Left lung (tissue), 14 donors: ENCODE measurements at places on chromosomes 5 and 9. TPM values are rescaled to one million over a fixed set of nuclear protein-coding genes. Genes with fewer than 3 reads are reported as not detected.

- no peak for DNase-seq
Observed at GRCh38 chr9:111298111-111298510, 31.9 kb downstream of the OR2K2 start.

- no peak for DNase-seq
Observed at GRCh38 chr9:34171753-34172535, 6.9 kb upstream of the UBAP1 start.

GRCh38 chr5:149749481-149750365 lies 19.6 kb downstream of the PPARGC1B start:
- DNase-seq: no peak

DNA sequence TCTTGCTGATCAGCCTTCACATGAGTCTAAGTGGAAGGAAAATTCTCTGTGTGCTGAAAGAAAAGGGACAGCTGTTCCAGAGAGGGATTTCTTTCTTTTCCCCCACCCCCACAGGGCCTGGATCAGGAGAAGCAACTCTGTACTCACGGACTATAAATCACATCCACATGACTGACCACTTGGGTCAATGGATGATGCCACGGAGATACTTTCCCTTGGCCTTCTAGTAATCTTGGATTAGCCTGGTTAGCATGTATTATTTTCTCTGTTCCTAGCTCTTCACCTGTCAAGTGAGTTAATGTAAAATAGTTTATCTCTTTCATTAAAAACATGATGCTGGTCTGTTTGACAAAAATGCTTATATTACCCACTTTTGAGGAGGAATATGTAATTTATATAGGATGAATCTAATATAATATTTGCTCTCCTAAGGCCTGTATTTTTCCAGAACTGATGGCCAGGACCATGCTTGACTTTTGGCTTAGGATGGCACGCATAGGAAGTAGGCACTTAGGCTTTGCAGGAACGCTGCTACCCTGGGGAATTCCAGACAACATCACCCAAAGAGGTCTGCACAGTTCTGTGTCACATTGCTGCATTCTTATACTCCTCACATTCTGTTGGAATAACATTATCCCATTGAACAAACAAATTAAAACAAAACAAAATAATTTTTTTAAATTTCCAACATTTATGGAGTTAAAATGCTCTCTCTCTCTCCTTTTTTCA lies 892.1 kb downstream of the TLE1 start:
- DNase-seq: peak; percentile 26

DNA sequence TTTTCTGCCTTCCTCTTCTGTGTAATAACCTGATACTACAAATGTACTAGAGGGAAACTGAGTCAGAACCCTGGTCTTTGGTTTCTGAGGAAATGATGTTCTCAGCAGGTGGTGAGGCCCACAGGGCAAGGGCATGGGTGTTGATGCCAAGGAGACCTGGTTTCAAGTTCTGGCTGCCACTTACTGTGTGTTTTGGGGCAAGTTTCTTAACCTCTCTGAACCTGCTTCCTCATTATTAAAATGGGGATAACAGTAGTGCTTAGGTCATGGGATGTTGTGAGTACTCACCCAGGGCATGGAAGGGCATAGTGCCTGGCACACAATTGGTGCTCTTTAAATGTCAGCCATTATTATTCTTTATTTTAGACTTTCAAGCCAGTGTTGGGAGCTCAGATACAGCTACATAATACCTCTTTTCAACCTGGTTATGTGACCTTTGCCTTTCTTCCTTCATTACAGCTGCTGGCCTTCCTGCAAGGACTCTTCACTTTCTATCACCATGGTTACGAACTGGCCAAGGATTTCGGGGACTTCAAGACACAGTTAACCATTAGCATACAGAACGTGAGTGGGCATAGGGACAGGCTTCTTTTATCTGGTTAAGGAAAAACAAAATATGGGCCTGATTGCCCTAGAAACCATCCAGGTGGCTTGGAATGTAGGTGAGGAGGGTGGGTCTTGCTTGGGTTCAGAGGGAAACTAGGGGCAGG lies 131.5 kb downstream of the ARHGAP26 start:
- no peak for DNase-seq

GRCh38 chr9:127926906-127927200 lies 3.7 kb downstream of the PIP5KL1 start:
- no peak for DNase-seq

GRCh38 chr9:104276709-104277245 lies 182.7 kb downstream of the SMC2 start:
- DNase-seq: no peak

GRCh38 chr5:168601972-168602371 lies 22.8 kb upstream of the PANK3 start:
- no peak for DNase-seq

DNA sequence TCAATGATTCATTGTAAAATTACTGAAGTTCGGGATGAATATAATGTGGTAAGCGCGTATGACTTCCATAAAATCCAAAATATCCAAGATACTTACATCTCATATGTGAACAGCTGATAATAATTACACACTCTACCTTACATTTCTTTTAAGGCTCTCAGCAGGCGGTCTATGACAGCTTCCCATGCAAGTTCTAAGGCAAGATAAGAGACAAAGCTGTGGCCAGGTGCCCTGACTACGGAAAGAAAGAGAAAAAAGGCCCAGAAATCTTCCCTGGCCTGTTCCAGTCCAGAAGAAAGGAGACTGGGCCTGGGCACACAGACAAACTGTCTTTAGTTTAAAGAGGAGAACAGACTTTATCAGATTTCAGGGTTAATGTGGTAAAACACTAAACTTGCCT lies 69.1 kb downstream of the ARSB start:
- DNase-seq: no peak

DNA sequence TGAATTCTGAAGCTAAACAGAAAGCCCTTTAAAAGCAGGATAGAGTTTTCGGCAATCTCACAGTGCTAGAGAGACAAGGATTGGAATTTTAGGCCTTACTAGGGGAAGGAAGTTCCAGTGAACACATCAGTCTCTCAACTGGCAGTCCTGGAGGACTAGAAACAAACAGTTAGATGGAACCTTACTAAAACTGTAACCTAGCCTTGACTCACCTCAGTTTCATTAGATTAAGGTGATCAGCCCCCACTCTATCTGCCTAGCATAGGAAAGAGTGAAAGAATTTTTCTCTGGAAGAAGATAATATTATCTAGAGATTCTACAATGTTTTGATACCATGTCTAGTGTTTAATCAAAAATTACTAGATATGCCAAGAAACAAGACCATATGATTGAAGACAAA lies 25.8 kb upstream of the SMIM23 start:
- no peak for DNase-seq

- peak; percentile 23 for DNase-seq
Observed at GRCh38 chr9:124440786-124441185, 9.5 kb upstream of the ADGRD2 start.

DNA sequence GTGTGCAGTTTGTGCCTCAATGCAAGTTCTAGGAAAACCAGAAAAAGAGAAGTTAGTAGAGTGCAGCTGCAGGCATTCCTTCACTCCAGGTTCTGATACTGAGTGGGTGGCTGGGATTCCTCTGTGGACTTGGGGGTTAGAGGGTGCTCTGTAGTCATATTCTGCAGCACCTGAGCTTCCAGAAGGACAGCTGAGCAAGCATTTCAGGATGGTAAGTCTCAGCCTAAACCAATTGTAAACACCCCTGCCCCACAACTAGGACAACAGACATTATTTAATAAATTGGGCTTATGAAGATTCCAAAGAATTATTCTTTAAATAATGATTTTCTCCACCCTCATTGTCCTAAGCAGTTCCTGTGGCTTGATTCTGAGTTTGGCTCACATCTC lies 9.1 kb downstream of the FAXDC2 start:
- no peak for DNase-seq

- no peak for DNase-seq
Observed at GRCh38 chr5:123037104-123037418, 536 bp upstream of the PPIC start.

DNA sequence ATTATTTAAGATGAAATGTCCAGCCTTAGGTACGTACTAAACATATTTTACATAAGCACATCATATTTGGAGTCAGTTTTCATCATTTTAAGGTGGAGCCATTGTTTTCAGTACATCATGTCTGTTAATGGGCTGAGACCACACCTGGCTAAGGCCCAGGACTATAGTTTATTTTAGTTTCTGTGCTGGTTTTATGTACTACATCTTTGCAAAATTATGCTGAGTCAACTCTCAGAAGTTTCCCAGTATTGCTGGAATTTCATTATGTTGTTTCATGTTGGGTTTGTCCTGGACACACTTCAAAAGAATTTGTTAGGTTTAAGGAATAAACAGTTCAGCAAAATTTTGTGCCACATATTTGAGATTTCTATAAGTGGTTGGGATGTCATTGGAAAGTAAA lies 171.2 kb downstream of the CCDC171 start:
- no peak for DNase-seq

- no peak for DNase-seq
Observed at GRCh38 chr9:22683700-22684075, 237.1 kb downstream of the DMRTA1 start.

DNA sequence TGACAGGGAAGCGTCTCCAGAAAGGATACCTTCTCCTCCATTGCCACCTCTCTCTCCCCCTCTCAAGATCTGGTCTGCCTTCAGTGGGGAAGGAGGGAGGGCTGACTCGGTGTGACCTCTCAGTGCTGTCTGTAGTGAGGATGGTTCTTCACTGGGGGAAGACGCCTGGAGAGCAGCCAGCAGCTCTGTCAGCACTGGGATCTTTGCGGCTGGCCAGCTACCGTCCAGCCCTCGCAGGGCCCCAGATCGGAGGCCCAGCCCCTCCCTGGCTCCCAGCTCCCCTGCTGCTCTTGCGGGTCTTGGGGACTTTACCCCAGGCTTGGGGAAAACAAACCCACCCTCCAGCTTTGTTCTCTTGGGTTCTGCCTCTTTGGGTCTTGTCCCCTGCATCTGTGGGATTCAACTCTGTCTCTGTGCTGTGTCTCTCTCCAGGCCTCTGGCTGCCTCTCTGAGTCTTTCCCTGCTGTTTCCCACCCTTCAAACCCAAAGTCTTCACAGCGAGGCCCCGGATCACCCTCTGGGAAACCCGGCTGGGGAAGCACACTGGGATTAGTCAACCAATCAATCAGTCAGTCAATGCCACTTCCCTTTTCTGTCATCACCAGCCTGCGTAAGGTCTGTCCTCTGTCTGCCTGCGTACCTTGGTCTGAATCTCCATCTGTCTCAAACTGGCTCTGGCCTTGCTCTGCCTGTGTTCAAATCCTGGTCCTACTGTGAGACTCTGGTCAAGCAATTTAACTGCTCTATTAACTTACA lies 23.0 kb downstream of the FGF18 start:
- no peak for DNase-seq

- no peak for DNase-seq
Observed at GRCh38 chr5:126369995-126370731, 53.0 kb upstream of the GRAMD2B start.

GRCh38 chr9:78014776-78015175 lies 16.8 kb downstream of the GNAQ start:
- no peak for DNase-seq

- no peak for DNase-seq
Observed at GRCh38 chr9:93630806-93631411, 54.5 kb downstream of the PHF2 start.

DNA sequence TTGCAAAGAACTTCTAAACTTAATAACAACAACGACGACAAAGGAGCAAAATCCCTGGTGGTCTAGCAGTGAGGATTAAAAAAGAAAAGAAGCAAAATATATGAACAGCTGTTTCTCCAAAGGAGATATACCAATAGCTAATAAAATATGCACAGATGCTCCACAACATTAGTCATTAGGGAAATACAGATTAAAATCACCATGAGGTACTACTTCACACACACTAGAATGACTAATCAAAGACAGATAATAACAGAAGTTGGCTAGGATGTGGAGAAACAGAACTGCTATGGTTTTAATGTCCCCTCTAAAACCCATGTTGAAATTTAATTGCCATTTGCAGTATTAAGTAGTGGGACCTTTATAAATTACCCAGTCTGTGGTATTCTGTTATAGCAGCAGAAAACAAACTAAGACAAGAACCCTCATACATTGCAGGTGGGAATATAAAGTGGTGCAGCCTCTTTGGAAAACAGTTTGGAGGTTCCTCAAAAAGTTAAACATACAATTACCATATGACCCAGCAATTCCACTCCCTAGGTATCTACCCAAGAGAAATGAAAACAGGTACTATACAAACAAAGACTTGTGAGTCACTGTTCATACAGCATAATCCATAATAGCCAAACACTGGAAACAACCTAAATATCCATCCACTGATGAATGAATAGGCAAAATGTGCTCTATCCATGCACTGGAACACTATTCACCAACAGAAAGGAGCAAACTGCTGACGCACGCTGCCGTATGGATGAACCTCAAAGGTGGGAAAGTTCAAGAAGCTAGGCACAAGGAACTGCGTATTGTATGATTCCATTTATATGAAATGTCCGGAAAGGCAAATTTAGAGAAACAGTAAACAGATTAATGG lies 11.4 kb upstream of the DUSP1 start:
- DNase-seq: no peak

GRCh38 chr5:113487781-113488644 lies at the start of gene MCC:
MCC (minus strand) TSS chr5:113488453.
- peak; percentile 83 for DNase-seq

- no peak for DNase-seq
Observed at GRCh38 chr5:39256477-39257235, 37.3 kb upstream of the FYB1 start.

GRCh38 chr9:81096625-81097024 lies 592.7 kb downstream of the TLE1 start:
- no peak for DNase-seq

DNA sequence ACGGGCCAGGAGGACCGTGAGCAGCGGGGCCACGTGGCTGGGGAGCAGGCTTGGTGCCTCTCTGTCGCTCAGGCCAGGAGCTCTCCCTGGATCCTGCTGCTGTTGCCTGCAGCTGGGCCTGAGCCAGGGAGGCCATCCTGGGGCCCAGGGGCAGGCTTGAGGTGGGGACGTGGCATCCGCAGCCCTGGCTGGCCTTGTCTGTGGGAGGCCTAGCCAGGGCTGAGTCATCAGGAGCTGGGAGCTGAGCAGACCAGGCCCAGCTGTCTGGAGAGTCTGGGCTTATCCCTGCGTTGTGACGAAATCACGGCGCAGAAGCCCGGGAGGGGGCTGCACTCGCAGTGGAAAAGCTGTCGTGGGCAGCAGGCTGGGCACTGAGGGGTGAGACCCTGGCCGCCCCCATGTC lies 138.8 kb upstream of the COL5A1 start:
- peak; percentile 92 for DNase-seq

Gene FOXE1
- polyA plus RNA-seq: not detected

Gene TAF11L5
- polyA plus RNA-seq: not detected

Gene ARHGEF28
- 10.0 TPM for polyA plus RNA-seq

Gene PPP3R2
- not detected for polyA plus RNA-seq

Gene AQP7
- polyA plus RNA-seq: 2.9 TPM

Gene IFNA2
- polyA plus RNA-seq: not detected
